GM23248 (cell line): ENCODE measurements at places on chromosomes 7 and 10.

- no peak for DNase-seq
These were observed 117.2 kb downstream of the RAB11FIP2 start for GRCh38 chr10:117929327-117930067.

DNA sequence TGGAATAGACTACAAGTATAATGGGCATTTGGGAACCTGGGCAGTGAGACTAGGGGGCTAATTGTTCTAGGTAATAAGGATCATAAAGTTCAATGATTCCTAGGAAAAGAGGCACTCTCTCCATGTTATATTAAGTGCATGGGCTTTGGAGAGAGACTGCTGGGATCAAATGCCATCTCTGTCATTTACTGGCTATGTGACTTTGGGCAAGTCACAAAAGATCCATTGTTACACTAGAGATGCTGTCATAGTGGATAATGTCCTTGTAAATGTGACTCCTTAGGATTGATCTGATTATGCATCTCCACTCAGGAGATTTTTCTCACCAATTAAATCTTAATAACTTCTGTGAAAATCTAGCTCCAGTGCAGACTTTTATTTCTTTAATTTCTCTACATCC, 156.3 kb upstream of the CACNA2D1 start:
- no peak for DNase-seq

DNA sequence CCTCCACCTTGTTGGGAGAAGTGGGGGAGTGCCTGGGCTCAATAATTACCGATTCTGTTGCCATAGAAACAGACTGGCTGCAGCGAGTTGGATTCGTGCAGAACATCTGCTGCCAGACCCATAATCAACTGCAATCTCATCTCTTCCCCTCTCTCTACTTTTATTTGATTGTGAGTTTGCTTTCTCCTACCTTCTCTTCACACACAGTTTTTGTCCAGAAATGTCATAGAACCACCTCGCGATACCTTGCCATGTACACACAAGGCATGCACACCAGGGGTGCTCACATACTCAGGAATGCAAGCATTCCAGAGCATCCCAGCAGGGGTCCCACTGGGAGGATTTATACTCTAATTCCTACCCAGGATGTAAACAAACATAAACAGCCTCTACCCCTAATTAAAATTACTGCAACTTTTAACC, 262.2 kb upstream of the AOAH start:
- DNase-seq = no peak

DNA sequence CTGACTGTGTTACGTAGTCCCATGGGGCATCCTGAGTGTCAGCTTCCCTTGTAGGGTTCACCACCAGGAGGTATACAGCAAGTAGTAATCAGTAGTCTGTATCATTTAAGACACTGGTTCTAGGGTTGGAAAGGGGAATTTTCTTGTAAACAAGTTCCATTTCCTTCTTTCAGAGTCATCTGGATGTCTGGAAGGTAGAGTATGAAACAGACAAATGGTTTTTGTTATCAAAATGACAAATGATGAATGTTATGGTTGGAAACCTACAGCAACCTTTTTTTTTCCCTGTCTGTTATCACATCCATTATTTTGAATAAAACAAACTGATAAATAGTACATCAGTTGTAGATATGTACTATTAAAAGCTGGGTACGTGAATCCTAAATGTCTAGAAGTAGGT, 19.1 kb downstream of the SEMA3A start:
- DNase-seq = no peak

DNA sequence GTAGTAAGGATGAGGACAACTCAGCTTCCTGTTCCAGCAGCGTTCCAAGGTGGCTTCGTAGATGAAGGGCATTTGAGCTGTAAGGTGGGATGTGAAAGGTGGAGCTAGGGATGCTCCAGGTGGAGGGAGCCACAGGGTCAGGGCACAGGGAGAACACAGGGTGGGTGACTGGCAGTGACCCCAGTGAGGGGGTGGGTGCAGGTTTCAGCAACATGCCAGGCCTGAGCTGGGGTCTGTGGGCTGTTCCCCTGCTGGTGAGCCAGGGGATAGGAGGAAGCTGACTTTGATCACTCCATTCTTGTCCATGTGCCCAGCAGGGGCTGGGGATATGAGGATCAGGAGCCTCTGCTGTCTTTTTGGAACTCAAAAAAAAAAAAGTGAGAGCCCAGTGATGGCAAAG, 33.2 kb downstream of the CDH23 start:
- no peak for DNase-seq
